ENCODE measurements at places on chromosomes 2 and 18. TPM values are rescaled to one million over a fixed set of nuclear protein-coding genes. Genes with fewer than 3 reads are reported as not detected.

- no peak overlapping the region for H3K27ac ChIP-seq
- peaks cover 21% of the 10 kb centered on the region for H3K4me1 ChIP-seq
- DNase-seq, result peak; percentile 85
- no peaks in the 10 kb centered on the region for H3K27me3 ChIP-seq
These were observed 135.1 kb upstream of the ID2 start for GRCh38 chr2:8546612-8547283.

- no peaks in the 10 kb centered on the region for H3K36me3 ChIP-seq
- H3K27ac ChIP-seq, result no peak overlapping the region
- H3K27me3 ChIP-seq, result no peaks in the 10 kb centered on the region
- no peak overlapping the region for H3K4me3 ChIP-seq
- DNase-seq, result no peak
These were observed 70.0 kb upstream of the ZNF236 start for GRCh38 chr18:76752400-76752799.

DNA sequence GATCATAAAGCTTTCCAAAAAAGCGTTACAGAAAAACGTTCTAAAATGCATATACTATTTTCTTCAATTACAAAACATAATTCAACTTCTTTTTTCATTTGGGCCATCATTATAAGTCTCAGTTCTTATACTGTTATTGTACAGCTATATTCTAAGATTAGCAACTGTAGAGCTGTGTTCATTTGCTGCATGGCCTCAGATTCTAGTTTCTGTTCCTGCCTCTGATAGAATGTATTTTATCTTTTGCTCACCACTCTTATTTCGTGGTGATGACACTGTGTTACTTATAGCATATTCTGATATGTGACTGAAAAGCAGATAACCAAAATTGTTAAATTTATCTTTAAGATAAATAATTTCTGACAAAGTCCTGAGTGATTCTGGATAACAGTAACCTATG, 67.2 kb downstream of the PTRHD1 start:
- DNase-seq, result no peak
- no peak overlapping the region for H3K27ac ChIP-seq
- H3K27me3 ChIP-seq, result no peaks in the 10 kb centered on the region
- H3K4me3 ChIP-seq, result no peak overlapping the region
- peaks cover 27% of the 10 kb centered on the region for H3K36me3 ChIP-seq

GRCh38 chr2:214034417-214034816, 376.4 kb upstream of the VWC2L start:
- no peaks in the 10 kb centered on the region for H3K36me3 ChIP-seq
- H3K27ac ChIP-seq, result no peak overlapping the region
- no peaks in the 10 kb centered on the region for H3K4me1 ChIP-seq
- no peaks in the 10 kb centered on the region for H3K27me3 ChIP-seq
- DNase-seq, result no peak
- H3K4me3 ChIP-seq, result no peak overlapping the region

DNA sequence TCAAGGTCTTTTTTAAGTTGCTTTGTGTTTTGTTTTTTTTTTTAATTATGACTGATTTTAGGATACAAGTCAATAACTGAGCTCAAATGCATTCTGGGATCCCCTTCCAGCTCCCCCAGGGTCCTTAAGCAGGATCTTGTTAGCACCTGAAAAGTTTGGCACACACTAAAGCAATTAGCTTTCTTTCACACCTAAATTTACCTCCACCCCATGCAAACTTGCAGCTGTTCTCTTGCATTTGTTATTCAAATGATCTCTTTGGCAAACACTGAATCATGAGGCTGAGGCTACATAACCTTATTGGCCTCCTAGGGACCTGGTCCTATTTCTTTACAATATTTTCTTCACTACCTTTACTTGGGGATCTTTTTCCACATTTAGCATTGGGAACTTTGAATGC, 2026.1 kb upstream of the CELF4 start:
- no peak for DNase-seq
- no peaks in the 10 kb centered on the region for H3K36me3 ChIP-seq
- no peak overlapping the region for H3K27ac ChIP-seq
- H3K4me3 ChIP-seq, result no peak overlapping the region
- no peaks in the 10 kb centered on the region for H3K27me3 ChIP-seq

Gene ALPP
- not detected for total RNA-seq

Gene FBXO36
- total RNA-seq, result 1.7 TPM
